Activated T-helper 2 cell treated with anti-CD3 and anti-CD28 coated beads, Interferon-gamma antibody, Interleukin-2, Interleukin-4, amounts not matched to agents 10 μg/mL and 5 μg/mL and 100 μg/mL, durations not matched to agents 14 hours and 24 hours and 36 hours (primary cell): ENCODE measurements at places on chromosomes 3 and 15. TPM values are rescaled to one million over a fixed set of nuclear protein-coding genes. Genes with fewer than 3 reads are reported as not detected.

UBA7 gene
- total RNA-seq = 92.0 and 95.7 TPM in 2 replicates

GRCh38 chr3:4703054-4703480 is 209.9 kb downstream of the ITPR1 start:
- peaks cover 85% of the 10 kb centered on the region for H3K36me3 ChIP-seq
- no peaks in the 10 kb centered on the region for H3K27me3 ChIP-seq
- no peak overlapping the region for H3K4me3 ChIP-seq
- H3K27ac ChIP-seq = no peak overlapping the region

- H3K27ac ChIP-seq = no peak overlapping the region
- no peak for DNase-seq
- H3K4me1 ChIP-seq = peaks cover 36% of the 10 kb centered on the region
- no peaks in the 10 kb centered on the region for H3K27me3 ChIP-seq
- peaks cover 79% of the 10 kb centered on the region for H3K36me3 ChIP-seq
These were observed 6.3 kb downstream of the CLK3 start for GRCh38 chr15:74621936-74622335.

- H3K27me3 ChIP-seq = peaks cover 37% of the 10 kb centered on the region
- DNase-seq = no peak
- H3K27ac ChIP-seq = no peak overlapping the region
- H3K36me3 ChIP-seq = no peaks in the 10 kb centered on the region
- peaks cover 10% of the 10 kb centered on the region for H3K4me1 ChIP-seq
These were observed 119.2 kb downstream of the TMEM266 start for GRCh38 chr15:76179023-76179422.

- no peak overlapping the region for H3K4me3 ChIP-seq
- H3K4me1 ChIP-seq = no peaks in the 10 kb centered on the region
- no peak overlapping the region for H3K27ac ChIP-seq
- no peaks in the 10 kb centered on the region for H3K27me3 ChIP-seq
These were observed 265.5 kb downstream of the NR2F2 start for GRCh38 chr15:96595951-96596350.

NR2F2 gene
- total RNA-seq = not detected in 2 replicates

DNA sequence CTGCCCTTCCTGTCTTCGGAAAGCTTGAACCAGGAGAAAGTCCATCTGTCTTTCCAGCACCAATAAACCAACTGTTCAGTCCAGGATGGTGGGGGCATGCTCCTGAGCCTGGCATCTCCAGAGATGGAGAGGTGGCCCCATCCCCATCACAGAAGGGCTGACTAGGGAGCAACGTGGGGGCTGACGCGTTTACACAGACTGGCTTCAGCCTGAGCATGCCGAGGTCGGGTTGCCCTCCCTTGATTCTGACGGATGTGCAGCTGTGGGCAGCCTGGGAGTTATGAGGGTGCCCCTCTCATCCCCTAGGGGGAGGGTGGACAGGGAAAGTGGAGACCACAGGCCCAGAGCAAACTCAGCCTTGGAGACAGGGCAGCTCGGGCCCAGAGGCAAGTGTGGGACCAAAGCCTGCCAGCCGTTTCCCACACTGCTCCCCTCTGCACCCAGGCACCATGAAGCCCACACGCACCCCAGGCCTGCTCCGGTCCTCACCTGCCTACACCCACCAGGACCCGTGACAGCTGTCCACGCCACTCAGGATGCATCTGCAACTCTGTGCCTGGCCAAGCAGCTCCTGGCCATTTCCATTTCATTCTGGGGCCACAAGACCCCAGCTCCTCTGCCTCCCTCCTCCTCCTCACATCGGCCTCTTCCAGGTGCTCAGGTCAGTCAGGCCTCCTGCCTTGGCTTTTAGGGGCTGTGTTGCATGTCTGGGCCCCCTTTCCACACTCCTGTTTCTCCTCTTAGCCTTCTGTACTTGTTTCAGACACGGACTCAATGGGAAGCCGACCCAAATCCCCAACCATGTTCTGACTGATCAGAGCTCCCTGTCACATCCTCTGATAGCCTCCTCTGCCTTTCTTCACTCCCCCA is 48.2 kb upstream of the SLC41A3 start:
- no peaks in the 10 kb centered on the region for H3K27me3 ChIP-seq
- no peaks in the 10 kb centered on the region for H3K36me3 ChIP-seq
- H3K27ac ChIP-seq = no peak overlapping the region
- no peak overlapping the region for H3K4me3 ChIP-seq
- no peaks in the 10 kb centered on the region for H3K4me1 ChIP-seq

B3GALNT1 gene
- 0.32 and 0.53 TPM in 2 replicates for total RNA-seq

- DNase-seq = no peak
- peaks cover 1% of the 10 kb centered on the region for H3K4me1 ChIP-seq
- H3K4me3 ChIP-seq = no peak overlapping the region
- H3K36me3 ChIP-seq = no peaks in the 10 kb centered on the region
These were observed 200.1 kb upstream of the GAP43 start for GRCh38 chr3:115423170-115423569.

DNA sequence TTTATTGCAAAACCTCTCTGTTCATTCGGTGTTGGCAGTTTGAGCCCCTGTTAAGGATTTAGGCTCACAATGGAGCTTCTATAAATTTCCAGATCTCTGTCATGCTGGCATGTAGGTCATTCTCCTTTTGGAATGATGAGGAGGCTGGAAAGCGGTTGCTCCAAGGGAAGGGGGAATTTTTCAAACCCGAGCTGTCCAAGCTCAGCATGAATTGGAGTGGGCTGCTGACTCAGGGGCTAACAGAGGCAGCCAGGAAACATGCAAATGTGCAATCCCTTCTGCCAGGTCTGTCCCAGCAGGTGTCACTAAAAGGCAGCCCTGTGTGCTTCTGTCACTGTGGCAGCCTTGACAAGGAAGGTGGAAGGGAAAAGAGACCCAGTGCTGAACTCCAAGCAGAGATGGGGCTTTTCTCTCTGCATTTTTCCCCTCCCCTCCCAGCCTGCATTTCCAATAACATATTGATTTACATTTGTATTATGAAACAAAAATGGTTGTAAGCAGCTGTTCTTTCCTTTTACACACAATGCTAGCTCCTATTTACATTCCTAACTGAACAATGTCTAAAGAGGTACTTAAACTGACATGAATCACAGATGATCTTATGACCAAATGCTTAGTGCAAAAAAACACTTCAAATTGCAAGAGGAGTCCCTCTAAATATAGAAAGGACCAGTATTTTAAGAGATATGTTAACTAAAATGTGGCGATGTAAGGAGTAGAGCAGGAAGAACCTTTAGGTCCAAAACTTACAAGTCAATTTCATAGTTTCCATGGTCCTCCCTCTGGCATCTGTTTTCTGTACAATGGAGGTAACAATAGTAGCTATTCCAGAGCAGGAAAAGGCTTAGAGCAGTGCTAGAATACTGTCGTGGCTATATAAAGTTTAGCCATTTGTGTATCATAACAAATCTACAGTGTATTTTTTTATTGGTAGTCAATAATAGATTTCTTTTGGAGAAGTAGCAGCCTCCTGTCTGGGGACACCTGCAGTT is 84.5 kb upstream of the ATP10A start:
- no peak overlapping the region for H3K27ac ChIP-seq
- no peaks in the 10 kb centered on the region for H3K36me3 ChIP-seq
- DNase-seq = no peak
- no peaks in the 10 kb centered on the region for H3K27me3 ChIP-seq

- peak overlapping the region; percentile 63 for H3K27ac ChIP-seq
- peaks cover 4% of the 10 kb centered on the region for H3K27me3 ChIP-seq
- peaks cover 46% of the 10 kb centered on the region for H3K36me3 ChIP-seq
- H3K4me1 ChIP-seq = peaks cover 46% of the 10 kb centered on the region
These were observed 2.4 kb downstream of the TSC22D2 start for GRCh38 chr3:150410311-150411105.

TEX55 gene
- not detected in 2 replicates for total RNA-seq

USP13 gene
- total RNA-seq = 16.4 and 17.0 TPM in 2 replicates

DNA sequence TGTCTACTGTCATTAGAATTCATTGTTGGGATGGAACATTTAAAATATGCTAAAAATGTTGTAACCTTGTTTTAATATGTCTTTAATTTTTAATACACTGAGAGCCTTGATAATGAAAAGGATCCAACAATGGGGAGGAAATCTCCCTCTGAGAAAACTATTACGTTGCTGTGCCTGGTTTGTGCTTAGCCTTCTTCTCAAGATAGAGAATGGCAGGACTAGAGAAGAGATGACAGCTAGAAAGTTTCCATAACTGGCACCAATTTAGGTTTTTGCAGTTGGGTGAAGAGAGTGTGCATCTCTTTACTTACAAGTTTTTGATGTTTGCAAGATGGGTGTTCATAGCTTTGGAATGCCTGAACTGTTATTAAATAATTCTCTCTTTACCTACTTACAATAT is 42.6 kb upstream of the NANOGP8 start:
- no peak overlapping the region for H3K27ac ChIP-seq
- H3K4me3 ChIP-seq = no peak overlapping the region
- no peaks in the 10 kb centered on the region for H3K4me1 ChIP-seq
- DNase-seq = no peak

GRCh38 chr3:139308560-139308959 is 35.3 kb upstream of the MRPS22 start:
- peaks cover 19% of the 10 kb centered on the region for H3K4me1 ChIP-seq
- no peaks in the 10 kb centered on the region for H3K27me3 ChIP-seq
- DNase-seq = no peak
- H3K36me3 ChIP-seq = no peaks in the 10 kb centered on the region

DUOX2 gene
- total RNA-seq = 0.02 TPM in 1 of 2 replicates, not detected in the other

DNA sequence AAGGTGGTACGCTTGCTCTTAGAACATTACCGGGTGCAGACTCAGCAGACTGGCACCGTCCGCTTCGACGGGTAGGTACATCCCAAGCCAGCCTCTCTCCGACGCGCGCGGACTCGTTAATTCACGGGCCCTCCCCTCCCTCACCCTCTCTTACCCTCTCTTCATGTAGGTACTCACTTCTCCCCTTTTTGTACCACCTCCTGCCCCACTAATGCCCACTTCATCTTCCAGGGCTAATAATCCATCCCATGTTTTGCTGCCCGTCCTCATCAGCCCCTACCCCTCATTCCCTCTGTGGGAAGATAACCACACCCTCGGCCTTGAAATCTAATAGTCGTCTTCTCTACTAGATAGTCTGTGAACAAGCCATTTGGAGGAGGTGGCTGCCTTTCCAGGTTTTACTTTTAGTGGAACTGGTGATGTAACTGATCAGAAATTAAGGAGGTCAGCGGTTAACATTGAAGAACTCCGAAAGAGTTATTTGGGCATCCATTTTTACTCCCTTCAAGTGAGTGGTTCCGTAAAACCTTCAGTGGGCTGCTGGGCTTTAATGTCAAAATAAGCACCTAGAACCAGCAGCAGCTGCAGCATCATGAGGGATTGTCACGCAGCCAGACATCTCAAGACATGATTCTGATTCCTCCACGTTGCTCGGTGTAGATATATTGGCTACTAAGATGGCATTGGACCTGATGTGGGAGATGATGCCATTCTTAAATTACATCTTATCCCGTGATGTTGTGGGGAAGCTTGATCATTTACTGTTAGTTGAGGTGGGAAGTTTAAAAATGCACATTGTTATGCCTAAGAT is 1.3 kb downstream of the FEM1B start:
- peaks cover 29% of the 10 kb centered on the region for H3K36me3 ChIP-seq
- peaks cover 36% of the 10 kb centered on the region for H3K4me1 ChIP-seq
- no peaks in the 10 kb centered on the region for H3K27me3 ChIP-seq
- H3K4me3 ChIP-seq = peak overlapping the region; percentile 100

- no peaks in the 10 kb centered on the region for H3K4me1 ChIP-seq
- no peak overlapping the region for H3K4me3 ChIP-seq
- DNase-seq = no peak
- H3K27ac ChIP-seq = no peak overlapping the region
- no peaks in the 10 kb centered on the region for H3K27me3 ChIP-seq
- no peaks in the 10 kb centered on the region for H3K36me3 ChIP-seq
These were observed 138.3 kb downstream of the TAFA4 start for GRCh38 chr3:68793759-68794701.

DNA sequence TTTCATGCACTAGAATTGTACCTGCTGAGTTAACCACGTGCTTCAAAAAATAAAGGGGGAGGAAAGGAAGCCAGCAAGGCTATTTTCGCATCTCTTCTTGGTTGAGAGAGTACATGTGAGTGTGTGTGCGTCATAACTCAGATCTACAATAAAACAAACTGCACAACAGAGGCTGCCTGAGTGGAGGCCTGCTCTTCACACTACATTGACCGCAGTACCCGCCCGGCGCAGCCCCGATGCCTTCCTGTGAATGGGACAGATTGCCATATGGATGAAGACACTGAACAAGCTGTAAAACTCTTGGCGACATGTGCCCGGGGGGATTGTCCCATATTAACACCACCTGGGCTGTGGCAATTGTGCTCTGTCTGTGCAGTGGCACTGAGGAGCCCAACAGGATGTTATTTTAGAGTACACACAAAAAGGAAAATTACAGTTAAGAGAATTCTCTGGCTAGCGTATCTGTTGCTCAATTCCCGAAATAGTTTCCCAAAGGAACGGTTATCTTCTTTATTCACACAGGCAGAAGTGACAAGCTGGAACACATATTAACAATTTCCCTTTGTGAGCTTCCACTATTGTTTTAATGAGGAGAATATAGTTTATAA is 551.5 kb downstream of the FOXP1 start:
- no peaks in the 10 kb centered on the region for H3K27me3 ChIP-seq
- DNase-seq = no peak
- peaks cover 44% of the 10 kb centered on the region for H3K4me1 ChIP-seq
- H3K36me3 ChIP-seq = peaks cover 77% of the 10 kb centered on the region
- peak overlapping the region; percentile 10 for H3K27ac ChIP-seq

DNA sequence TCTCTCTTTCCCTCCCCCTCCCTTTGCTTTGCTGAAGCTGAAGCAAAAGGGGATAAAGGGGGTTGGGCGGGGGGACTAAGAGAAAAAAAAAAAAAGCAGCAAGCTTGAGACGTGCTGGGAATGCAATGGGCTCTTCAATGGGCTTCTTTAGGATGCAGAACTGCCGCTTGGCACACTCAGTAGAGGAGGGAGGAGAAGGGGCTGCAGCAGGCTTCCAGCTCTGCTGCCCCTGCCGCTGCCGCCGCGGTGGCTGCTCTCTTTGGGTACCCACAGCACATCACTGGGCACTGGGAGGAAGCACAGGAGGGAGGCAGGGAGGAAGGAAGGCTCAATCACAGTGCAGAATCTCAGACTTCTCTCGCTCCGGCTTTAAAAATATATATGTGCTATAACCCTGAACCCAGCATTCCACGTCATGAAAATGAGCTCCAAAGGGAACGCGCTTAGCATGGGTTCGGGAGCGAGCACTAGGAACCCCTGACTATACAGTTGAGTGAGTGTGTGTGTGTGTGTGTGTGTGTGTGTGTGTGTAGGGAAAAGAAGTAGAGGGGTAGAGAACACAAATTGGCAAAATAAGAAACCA is 3.5 kb downstream of the SLITRK3 start:
- peaks cover 6% of the 10 kb centered on the region for H3K4me1 ChIP-seq
- no peak overlapping the region for H3K27ac ChIP-seq
- no peak for DNase-seq
- H3K36me3 ChIP-seq = no peaks in the 10 kb centered on the region
- no peak overlapping the region for H3K4me3 ChIP-seq

PPP1R14D gene
- total RNA-seq = not detected in 2 replicates

DNA sequence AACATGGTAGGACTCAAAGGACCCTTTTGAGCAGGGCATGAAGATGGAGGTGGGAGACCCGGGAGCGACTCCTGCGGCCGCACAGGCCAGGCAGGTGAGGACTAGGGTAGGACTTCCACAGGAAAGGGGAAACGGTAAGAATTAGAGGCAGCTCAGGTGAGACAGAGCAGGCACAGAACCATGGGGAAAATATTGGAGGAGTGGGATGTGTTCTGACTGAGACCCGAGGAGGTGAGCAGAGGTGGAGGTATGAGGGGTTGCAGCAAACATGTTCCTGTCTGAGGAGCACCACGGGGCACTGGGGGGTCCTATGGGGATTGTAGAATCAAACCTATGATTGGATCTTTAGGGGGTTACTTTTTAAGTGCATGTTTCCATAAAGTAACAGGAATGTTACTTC is 1.4 kb upstream of the ISG20 start:
- no peak for DNase-seq
- peaks cover 63% of the 10 kb centered on the region for H3K36me3 ChIP-seq
- H3K4me1 ChIP-seq = peaks cover 66% of the 10 kb centered on the region
- peak overlapping the region; percentile 40 for H3K4me3 ChIP-seq
- H3K27ac ChIP-seq = peak overlapping the region; percentile 94
